ENCODE measurements at places on chromosomes 7 and 10.

DNA sequence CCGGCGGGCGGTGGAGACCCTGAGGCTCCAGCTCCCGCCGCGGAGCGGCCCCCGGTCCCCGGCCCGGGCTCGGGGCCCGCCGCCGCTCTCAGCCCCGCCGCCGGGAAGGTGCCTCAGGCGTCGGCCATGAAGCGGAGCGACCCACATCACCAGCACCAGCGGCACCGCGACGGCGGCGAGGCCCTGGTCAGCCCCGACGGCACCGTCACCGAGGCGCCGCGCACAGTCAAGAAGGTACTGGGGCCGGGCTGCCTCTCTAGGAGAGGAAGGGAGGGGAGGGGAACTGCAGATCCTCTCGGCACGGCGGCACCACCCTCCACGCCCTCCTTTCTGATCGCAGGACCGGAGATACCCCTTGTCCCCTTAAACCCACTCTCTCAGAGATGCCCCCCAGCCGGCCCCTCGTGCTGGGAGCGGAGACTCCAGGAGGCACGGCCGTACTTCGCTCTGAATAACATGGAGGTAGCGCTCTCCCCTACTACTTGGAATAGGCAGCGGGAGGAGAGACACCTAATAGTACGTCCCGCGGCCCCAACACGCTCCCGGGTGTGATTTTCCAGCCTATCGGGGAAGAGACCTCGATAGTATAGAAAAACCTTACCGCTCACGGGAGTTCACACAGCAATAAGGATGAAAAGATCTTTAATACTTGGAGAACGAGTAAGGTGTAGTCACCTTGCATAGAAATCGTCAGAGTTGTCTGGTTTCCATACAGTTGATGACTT lies 538 bp downstream of the AHCYL2 start:
- no peak for DNase-seq

DNA sequence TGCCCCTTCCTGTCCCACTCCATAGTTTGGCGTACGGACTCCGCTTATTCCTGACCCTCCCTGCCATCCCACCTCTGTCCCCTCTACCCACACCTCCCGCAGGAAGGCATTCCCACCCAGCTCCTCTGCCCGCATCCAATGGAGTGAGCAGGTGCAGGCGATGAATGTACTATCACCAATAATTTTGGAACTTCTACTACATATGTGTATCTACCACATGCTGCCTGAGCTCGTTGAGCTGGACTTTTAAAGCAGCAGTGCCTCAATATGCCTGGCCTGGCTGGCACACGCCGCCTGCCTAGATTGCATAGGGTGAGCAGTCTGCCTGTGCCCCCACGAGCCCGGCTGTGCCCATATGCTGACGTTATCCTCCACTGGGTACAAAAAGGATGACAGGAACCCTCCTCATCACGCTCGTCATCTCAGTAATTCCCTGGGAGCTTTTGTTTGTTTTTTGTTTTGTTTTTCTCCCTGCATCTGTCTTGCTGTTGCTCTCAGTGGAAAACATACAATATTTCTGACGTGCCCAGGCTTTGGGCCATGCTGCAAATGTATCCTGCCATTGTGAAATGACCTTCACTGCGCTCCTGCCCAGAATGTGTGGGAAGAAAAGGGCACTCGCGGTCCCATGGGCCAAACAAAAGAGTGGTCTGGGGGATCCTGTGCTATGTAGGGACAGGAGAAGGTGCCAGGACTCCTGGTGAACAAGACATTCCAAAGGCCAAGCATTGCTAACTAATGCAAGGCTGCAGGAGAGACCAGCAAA lies 302.8 kb downstream of the PTPRN2 start:
- no peak for DNase-seq

- no peak for DNase-seq
Measured at GRCh38 chr7:129776362-129776722, 164.8 kb downstream of the NRF1 start.

GRCh38 chr10:126009650-126010049 lies 113.3 kb downstream of the FANK1 start:
- DNase-seq, result no peak

GRCh38 chr7:16604054-16604453 lies 41.5 kb downstream of the ANKMY2 start:
- DNase-seq, result no peak

DNA sequence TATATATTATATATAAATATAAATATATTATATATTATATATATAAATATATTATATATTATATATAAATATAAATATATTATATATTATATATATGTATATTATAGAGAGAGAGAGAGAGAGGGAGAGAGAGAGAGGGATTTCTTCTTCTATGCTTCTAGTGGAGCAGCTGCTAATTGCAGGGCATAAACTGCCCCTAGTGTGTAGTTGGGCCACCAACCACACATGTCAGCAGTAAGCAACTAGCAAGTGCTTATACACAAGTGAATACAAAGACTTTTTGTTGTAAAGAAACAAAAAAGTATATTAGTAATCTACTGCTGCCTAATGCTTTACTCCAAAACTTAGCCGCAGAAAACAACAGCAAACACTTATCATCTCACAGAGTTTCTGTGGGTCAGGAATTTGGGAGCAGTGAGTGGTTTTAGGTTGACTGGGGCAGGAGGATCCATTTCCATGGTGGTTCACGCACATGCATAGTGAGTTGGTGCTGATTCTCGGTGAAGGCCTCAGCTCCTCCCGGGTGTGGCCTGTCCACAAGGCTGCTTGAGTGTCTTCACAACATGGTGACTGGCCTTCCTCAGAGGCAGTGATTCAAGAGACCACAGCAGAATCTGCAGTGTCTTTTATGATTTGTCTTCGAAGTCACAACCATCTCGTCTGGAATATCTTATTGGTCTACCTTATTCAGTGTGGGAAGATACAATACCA lies 25.5 kb upstream of the BAG3 start:
- no peak for DNase-seq

Data from BJ (cell line).